MV-4-11 (cell line): ENCODE measurements at places on chromosomes 13 and 19.

- DNase-seq = peak; percentile 80
Observed at GRCh38 chr19:54670576-54671357, 8.0 kb downstream of the LILRB4 start.

DNA sequence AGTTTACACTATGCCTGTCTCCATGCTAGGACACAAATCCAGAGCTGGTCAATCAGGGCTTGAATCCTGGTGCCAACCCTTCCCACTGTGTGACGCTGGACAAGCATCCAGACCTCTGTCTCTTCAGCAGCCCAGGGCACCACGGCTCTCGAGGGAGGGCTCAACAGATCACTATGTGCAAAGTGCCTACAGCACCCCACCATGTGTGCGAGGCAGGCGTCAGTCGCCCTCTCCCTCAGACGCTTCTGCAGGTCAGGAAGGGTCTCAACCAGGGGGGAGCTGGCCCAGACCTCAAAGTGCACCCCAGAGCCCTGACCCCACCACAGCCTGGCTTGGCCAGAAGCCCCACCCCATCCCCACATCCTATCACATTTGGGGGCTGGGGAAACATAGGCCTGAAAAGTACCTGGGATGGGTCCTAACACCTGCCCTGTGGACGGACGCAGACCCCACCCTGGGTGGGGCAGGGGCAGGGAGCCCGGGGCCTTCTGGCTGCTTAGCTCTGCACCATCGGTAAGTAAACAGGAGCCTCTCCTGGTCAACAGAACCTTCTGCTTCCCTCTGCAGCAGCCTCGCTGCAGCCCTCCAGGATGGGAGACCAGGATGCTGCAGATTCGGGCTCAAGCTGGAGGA is 2.9 kb upstream of the C2CD4C start:
- no peak for DNase-seq

- DNase-seq = peak; percentile 32
Observed at GRCh38 chr13:31431722-31432137, 232.0 kb downstream of the B3GLCT start.

DNA sequence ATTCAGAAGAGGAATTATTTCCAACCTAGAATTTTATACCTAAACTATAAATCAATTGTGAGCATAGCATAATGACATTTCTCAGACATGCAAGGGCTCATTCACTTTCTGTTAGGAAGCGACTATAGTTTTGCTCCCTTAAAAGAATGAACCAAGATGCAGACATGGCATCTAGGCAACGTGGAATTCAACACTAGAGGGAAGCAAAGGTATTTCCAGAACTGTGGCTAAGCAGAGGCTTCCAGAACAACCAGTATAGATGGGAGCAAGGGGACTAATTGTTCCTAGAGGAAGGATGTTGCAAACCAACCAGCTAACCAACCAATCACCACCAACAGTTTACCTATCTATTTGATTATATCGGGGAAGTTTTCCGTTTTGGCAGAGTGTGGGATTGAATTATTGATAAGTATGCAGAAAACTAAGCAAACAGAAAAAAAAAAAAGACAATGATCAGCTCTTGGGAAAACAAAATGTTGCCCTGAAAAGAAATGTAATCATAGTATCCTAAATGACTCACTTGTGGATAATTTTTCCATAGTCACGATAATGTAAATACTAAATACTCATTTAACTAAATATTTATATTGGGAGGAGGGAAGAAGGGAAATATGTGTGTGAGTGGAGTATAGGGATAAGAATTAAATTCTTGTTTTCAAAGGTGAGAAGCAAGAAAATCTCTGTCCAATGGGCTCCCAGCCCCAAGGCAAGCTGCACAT is 21.1 kb downstream of the ARL11 start:
- DNase-seq = no peak

DNA sequence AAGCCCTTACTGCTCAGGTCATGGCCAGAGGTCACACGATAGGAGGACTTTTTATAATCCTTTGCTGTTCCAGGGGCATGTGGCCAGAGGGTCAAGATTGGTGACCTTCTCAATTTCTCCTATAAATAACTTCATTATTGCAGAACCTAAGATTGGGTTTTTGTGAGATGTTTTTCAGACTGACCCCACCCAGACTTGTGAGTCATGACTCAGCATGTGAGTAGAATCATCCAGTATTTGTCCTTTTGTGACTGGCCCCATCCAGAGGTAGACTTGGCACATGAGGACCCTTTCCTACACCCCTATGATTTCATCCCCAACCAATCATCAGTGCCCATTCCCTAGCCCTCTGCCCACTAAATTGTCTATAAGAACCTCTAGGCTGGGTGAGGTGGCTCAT is 84.5 kb upstream of the ABCC4 start:
- DNase-seq = peak; percentile 43

- peak; percentile 18 for DNase-seq
Observed at GRCh38 chr19:50418176-50419021, at the start of gene SPIB. Gene SPIB, plus strand, starts transcription at chr19:50418938. Its CDS starts 25 bp downstream, at chr19:50418963.
